Endodermal cell (in vitro differentiated cells): ENCODE measurements at places on chromosomes 1 and 21. TPM values are rescaled to one million over a fixed set of nuclear protein-coding genes. Genes with fewer than 3 reads are reported as not detected.

Gene NKAIN1
- 9.6 to 16.2 TPM (median 13.2 TPM) in 3 replicates for total RNA-seq

DNA sequence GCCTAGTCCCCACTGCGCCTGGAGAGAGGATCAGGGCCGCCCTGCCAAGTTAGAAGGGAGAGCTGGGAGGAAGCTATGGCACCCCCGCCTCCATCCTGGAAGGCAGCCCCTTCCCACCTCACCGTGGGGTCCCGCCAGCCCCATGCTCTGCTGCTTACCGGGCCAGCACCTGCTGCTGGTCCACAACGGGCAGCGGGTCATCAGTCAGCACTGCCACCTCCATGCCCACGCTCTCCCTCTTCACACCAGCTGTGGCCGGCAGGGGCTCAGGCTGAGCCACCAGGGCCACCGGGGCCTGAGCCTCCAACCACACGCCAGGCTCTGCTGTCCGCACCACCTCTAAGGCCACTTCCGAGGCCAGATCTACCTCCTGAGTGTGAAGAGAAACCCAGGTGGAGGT, 23.5 kb upstream of the DDOST start:
- no peak overlapping the region for H3K4me3 ChIP-seq
- H3K27ac ChIP-seq = no peak overlapping the region
- H3K27me3 ChIP-seq = no peaks in the 10 kb centered on the region
- no peaks in the 10 kb centered on the region for H3K36me3 ChIP-seq
- H3K4me1 ChIP-seq = no peaks in the 10 kb centered on the region
- no peak for DNase-seq

Gene KDF1
- 17.2 and 17.9 TPM in 2 replicates for total RNA-seq

Gene NTMT2
- not detected in 2 replicates for total RNA-seq

Gene HSF2BP
- 1.5 to 2.3 TPM (median 1.9 TPM) in 3 replicates for total RNA-seq

DNA sequence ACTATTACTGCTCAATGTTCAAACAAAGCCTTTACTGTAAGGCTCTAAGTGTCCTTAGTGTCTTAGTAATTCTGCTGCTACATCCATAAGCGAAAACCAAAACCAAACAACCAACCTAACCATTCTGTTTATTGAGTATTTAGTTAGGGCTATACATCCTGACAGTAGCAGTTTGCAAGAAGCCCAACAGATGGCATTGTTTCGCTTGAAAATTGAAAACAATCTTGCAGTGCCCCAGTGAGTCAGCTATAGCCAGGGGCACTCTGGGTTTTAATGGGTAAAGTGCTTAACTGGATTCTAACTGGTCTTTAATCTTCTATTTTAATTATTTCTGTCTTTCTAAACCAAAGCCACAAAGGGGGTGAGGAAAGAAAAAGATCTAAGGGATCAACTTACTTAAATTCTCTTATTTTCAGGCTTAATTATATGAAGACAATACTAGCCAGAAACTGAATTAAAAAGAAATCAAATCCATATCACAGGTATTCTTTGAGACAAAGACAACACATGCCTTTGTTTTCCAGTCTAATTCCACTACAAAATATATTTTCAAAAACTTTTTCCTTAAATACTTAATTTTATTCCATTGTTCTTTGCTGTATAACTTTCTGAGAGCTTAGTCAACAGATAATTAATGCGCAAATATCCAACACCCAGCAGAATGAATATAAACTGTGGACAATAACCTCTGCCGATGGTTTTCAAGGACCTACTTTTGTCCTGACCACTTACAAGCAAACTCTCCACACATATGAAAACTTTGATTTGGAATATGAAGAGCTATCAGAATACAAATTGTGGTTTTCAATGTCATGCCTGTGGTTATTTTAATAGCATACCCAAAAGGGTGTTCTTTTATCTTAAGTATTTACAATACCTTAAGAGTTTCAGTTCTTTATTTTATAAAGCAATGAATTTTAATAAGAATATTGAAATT, 15.2 kb downstream of the POGZ start:
- DNase-seq = peak; percentile 82
- no peak overlapping the region for H3K4me3 ChIP-seq
- H3K4me1 ChIP-seq = no peaks in the 10 kb centered on the region
- H3K36me3 ChIP-seq = peaks cover 39% of the 10 kb centered on the region

Gene NSUN4
- total RNA-seq = 17.8 and 19.0 TPM in 2 replicates

DNA sequence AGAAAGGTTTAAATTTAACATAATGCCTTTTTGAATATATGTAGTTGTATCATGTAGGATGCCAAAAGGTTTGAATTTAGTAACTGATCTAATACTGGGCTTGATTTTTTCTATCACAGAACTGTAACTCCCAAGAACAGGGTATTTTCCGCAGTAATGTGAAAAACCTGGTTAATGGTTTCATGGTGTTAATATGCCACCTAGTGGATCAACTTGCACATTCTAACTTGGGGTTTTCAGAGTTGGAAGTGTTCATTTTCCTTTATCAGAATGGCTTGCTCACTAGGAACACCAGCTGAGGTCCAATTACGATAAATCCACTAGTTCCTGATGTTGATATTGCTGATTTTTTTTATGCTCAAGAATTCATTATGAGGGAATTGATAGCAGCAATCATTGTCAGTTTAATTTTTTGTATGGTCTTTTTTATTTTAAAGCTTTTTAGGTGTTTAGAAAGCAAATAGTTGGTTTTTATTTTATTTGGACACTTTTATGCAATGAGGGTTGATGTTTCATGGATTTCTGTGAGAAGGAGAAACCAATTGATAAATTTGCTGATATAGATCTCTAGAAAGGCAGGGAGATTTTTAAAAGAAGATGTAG, 157.2 kb downstream of the PLA2G4A start:
- H3K36me3 ChIP-seq = no peaks in the 10 kb centered on the region
- H3K27me3 ChIP-seq = no peaks in the 10 kb centered on the region
- no peak overlapping the region for H3K4me3 ChIP-seq
- DNase-seq = no peak

- no peak overlapping the region for H3K27ac ChIP-seq
- H3K27me3 ChIP-seq = no peaks in the 10 kb centered on the region
- H3K4me3 ChIP-seq = peak overlapping the region; percentile 64
- peaks cover 17% of the 10 kb centered on the region for H3K4me1 ChIP-seq
These were observed 71.0 kb downstream of the SH3GLB1 start for GRCh38 chr1:86775395-86775794.

Gene RIMS3
- total RNA-seq = 6.7 to 12.0 TPM (median 11.8 TPM) in 3 replicates
